ENCODE measurements at places on chromosomes 4 and X.

GRCh38 chrX:123081776-123082175 is 102.3 kb upstream of the GRIA3 start:
- no peak for DNase-seq

DNA sequence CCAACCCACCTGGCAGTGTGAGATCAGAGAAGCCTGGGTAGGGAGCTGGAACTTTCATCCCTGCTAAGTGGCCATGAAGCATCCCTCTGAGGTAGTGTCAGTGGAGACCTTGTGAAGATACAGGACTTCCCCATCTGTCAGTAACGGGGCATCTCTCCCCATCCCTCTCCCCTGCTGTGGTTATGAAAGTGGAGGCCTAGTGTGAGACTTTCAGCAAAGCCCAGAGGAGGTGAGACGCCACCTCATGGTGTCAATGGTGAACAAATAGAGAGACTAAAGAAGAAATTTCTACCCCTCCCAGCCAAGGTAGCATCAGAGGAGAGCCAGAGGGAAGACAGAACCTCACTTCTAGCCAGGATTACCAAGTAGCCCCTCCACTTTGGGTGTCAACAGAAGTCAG is 150.2 kb downstream of the VEGFC start:
- no peak for DNase-seq

DNA sequence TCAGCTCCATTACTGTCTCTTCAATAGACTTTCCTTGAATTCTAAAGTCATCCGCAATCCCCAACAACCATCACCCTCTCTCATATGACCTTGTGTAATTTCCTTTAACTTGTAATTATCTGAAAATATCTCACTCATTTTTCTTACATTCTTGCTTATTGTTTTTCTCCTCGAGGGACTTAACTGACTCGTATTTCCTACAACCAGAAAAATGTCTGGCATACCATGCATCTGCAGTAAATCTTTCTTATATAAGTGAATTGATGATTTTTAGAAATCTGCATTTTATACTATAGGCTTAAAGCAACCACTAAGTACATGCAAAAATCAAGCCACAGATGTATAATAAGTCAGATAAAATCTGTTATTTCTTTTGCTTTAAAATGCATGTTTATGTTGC is 276.7 kb downstream of the UNC5C start:
- DNase-seq: no peak

DNA sequence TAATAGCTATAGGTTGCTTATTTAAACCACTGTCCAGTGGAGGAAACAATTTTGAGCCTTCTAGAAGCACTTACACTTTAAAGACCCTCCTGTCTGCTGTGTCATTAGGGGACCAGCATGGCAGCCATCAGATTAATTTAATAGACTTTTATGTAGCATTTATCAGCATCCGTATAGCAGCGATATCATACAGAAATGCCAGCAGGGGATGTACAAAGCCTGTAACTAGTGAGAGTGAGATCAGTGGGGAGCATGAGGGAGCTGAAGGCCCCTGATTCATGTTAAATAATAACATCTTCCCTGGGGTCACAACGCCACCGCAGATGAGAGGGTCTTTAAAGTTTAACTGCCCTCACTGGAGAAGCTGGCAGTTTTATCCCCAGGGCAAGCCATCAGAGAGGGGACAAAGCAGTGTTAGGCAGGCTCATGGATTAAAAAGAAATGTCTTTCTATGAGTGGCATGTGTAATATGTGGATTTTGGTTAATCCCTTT is 144.7 kb downstream of the PDGFRA start:
- DNase-seq: no peak

DNA sequence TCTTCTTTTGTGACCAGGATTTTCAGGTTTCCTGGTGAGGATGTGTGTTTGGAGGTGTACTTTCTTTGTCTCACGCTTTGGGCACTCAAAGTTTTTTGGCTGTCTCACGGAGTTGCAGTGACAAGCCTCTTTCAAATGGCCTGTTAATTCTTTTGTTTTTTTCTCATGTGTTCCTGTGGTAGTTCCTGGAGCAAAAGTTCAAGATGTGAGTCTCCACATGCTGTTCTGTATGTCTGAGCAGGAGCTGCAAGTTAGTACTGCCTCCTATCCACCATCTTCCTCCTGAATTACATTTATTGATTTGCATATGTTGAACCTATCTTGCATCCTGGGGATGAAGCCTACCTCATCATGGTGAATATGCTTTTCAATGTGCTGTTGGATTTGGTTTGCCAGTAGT is 118.5 kb downstream of the VSIG4 start:
- no peak for DNase-seq

DNA sequence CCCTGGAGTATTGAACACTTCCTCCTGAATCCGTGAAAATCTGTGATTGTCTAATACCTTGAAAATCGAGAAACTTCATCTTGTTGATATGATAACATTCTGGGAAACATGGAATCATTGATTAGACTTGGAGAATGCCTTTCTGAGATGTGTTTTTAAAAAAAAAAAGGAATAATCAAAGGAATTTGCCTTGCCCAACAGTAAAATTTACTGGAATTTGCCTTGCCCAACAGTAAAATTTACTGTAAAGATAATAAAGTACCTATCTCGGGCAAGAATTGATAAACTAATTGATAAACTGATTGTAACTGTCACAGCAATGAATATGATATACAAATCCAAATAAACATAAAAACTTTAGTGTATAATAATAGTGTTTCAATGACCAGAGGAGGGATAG is 44.7 kb downstream of the PHOX2B start:
- no peak for DNase-seq

GRCh38 chr4:54901202-54901601 is 224.2 kb downstream of the KDR start:
- DNase-seq: no peak

GRCh38 chr4:66767442-66767841 is 777.9 kb downstream of the CENPC start:
- no peak for DNase-seq

GRCh38 chrX:124249345-124249744 is 83.1 kb upstream of the TEX13D start:
- no peak for DNase-seq

- DNase-seq: no peak
These were observed 332.9 kb upstream of the PITX2 start for GRCh38 chr4:110955748-110956147.

- no peak for DNase-seq
These were observed 1.7 kb downstream of the PLAC8 start for GRCh38 chr4:83112678-83113428.

- peak; percentile 5 for DNase-seq
These were observed 58.6 kb upstream of the P2RY10 start for GRCh38 chrX:78886550-78886949.

DNA sequence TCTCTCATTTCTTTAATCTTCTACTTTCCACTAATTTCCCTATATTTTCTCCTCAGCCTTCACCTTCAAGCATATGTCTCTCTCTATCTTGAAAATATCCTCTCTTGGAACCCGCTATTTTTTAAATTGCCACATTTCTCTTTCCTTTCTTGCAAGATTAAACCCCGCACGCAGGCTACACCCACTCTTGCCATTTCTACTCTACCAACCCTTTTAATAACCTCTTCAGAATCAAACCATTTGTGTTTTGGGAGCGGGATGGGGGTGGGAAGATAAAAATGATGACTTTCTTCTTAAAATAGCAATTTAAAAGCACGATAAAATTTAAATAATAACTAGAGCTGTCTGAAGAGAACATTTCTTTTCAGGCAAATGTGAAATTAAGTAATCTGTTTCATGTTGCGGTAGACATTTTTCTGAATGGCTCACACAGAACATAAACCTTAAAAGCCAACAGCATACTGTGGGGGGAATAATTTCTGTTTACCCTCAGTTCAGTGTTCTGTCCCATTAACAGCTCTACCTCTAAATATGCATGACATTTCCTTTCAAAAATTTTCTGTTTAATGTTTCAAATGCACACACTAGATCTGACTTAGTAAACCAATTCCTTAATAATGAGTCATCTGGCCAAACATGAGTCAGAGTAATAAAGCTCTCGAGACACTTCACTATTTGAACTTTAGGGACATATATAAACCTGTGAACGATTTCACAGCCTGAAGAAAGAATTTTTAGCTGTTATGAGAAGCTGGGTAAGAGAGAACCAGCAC is 20.5 kb downstream of the ARSJ start:
- no peak for DNase-seq

DNA sequence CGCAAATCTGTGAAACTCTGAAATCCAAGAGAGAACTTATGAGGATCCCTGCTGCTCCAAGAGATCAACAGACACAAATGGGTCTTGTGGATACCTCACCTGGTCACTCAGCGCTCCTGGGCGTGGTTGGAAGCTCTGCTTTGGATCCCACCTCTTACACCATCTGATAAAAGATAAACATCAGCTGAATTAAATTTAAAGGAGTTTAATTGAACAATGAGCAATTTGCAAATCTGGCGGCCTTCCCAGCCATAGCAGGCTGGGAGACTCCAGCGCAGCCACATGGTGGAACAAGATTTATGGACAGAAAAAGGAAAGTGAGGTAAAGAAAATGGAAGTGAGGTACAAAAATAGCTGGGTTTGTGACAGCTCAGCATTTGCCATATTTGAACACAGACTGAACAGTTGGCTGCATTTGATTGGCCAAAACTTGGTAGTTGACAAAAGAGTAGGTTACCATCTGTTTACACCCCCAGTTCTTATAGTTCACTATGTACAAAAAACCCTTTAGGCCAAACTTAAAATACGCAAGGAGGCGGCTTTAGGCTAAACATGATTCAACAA is 437.3 kb upstream of the NDST3 start:
- DNase-seq: no peak

Measured in suppressor macrophage treated with lipopolysaccharide for 1 hour (primary cell).